ENCODE measurements at places on chromosomes 13 and 19.

- DNase-seq, result peak; percentile 36
Observed at GRCh38 chr19:34120846-34121639, 51.3 kb upstream of the LSM14A start.

GRCh38 chr13:74027161-74027779 lies 106.9 kb downstream of the KLF12 start:
- DNase-seq, result no peak

DNA sequence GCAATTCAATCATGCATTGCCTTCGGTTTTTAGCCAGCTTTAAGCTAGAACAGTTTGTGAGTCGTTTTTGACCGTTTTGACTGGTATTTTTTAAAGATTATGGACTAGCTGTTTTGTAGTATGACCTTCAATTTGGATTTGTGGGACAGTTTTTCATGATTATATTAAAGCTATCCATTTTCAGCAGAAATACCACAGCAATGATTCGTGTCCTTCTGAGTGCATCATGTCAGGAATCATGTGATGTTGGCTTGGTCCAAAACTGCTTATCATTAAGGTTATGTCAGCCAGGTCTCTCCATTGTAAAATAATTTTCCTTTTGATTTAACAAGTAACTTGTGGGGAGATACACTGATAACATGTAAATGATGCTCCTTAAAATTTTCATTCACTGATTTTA lies 229.0 kb downstream of the POSTN start:
- DNase-seq, result no peak

GRCh38 chr13:60332682-60333081 lies 64.3 kb upstream of the TDRD3 start:
- no peak for DNase-seq

DNA sequence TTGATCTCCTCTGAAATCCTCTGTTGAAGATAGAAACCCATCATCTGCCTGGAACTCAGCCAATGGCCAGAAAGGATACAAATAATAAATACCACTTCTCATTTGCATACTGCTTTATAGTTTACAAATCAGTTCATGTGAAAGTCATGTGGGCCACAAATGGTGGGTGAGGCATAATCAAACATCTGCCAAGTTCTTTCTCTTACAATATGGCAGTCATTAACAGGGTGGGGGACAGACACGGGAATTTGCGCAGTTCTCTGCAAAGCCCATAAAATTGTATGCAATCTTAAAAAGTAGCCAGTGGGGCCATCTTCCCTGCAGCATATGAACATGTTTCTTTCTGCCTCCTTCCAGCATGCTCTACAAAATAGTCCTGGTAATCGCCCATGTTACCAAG lies 59.6 kb downstream of the NUFIP1 start:
- DNase-seq, result no peak

GRCh38 chr13:74114641-74115040 lies 19.6 kb downstream of the KLF12 start:
- no peak for DNase-seq

- peak; percentile 88 for DNase-seq
Observed at GRCh38 chr13:25881971-25882451, 169.8 kb downstream of the SHISA2 start.

DNA sequence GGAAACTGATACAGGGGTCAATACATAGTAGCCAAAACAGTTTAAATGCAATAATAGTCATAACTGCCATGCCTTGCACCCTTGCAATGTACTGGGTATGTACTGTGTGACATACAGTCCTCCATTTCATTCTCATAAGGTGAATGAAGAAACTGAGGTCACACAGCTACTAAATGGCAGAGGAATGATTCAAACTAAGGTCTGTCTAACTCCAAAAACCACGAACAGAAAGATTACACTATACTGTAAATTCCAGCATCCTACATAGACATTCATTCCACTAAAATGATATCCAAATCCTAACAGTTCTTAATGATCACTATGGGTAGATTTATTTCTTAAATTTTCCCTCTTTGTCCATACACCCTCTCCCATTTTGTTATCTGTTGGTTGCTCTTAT lies 238.1 kb upstream of the SERP2 start:
- DNase-seq, result no peak

DNA sequence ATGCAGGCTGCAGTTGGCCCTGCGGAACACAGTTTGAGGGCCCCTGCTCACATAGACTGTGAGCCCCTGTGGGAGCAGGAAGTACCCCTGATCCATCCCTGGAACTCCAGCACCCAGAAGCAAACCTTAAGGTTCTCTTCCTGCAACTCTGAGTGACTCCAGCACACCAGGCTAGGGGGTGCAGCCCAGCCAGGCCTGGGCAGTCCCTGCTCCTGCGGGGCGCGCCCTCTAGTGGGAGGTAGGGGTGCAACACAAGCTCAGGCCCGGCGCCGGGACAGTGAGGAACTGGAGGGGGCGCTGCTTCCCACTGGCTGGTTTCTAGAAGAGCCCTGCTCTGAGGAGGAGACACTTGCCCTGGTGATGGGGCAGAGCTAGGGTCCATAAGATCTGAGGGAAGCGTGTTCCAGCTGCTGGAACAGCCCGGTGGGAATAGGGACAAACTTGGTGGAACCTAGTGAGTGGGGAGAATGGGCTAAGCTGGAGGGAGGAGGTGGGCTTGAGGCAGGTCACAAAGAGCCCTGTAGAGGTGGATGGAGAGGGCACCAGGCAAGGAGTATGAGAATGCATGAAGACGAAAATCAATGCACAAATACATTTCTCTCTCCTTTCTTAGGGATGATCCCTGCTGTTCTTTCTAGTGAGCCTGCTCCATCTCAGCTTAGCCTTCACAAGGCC lies 5.0 kb downstream of the ZSCAN5A start:
- no peak for DNase-seq

GRCh38 chr13:82216165-82216564 lies 1666.1 kb downstream of the SLITRK1 start:
- DNase-seq, result no peak

DNA sequence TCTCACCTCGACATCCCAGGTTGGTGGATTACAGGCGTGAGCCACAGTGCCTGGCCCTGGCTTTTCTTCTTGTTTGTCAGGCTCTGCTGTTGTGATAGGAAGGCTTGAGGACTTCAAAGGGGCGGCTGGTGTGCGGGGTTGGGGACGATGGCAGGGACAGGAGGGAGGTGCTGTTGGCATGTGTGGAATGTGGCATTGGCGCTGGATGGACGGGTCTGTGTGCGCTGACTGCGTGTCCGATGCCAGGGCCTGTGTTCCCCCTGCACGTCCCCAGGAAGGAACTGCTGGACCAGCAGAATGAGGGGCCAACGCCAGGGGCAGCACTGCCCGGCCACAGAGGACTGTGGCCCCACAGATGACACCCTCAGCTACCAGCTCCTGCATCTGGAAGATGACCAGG lies 12.7 kb upstream of the PTBP1 start:
- no peak for DNase-seq

GRCh38 chr19:17455308-17456123 lies 5.2 kb downstream of the NXNL1 start:
- no peak for DNase-seq

- DNase-seq, result no peak
Observed at GRCh38 chr19:55594996-55595545, 4.2 kb downstream of the FIZ1 start.

DNA sequence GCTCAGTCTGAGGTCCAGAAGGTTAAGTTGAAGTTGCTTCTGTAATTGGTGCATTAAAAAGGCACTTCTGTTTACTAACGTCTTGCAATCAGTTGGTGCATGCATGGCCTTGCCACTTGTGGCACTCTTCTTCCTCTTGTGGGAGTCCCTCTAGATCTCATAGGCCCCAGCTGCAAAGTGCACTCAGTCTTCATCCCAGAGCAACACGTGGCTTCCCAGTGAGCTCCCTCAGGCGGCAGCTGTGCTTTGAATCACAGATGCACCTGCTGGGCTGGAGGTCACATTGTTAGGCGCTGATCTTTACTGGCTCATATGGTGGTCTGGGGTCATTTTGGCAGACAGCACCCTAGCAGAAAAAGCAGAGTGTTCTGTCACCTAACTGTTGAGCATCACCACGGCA lies 215.7 kb downstream of the ZNF536 start:
- DNase-seq, result no peak

- no peak for DNase-seq
Observed at GRCh38 chr19:50516964-50517703, 3.4 kb upstream of the ASPDH start.

Measured in renal cortical epithelial cell (primary cell).